ENCODE measurements at places on chromosomes 12 and 14.

DNA sequence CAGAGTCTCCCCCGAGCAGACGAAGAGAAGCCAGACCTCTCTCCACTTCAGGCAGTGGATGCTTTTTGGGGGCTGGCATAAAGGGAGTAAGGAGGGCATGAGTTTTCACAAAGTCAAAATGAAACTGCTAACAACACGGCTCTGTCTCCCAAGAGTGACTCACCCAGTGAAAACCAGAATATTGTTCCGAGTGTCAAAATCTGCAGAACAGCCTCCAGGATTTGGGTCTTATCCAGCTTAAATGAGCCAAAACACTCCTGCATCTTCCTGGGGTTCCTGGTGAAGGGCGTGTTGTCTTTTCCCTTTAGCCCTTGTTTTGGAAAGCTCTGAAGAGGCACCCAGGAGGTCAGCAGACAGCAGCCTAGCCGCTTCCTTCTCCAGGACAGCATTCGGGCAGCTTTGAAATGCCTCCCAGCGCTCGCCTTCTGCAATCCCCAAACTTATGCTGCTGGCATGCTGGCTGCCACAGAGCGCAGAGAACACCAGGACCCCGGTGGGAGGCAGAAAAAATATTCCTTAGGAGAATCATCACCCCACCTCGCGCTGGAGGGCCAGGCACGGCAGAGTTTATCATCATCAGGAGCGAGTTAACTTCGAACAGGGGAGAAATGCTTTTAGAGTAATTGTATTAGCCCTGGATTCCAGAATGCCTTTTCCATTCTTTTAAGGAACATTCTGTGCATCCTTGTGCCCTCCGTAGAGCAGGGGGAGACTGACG is 117.7 kb upstream of the NCOR2 start:
- no peak for DNase-seq

- DNase-seq, result no peak
These were observed 330.4 kb downstream of the MED13L start for GRCh38 chr12:115946867-115947695.

DNA sequence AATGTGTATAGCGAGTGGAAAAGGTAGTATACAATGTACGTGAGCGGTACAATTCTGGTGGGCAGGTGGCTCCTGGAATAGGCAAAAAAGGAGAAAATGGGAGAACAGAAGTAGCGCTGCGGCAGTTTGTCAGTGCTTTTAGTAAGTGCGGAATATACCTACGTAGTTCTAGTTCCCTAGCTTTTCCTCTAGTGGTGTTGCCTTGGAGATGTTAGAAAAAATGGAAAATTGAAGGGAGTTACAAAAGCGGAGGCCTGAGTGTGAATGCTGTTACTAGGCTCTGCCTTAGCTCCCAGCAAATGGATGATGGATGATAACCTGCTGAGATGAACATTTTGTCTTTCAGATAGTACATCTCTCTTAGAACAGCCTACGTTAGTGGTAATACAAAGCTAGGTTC is 1.1 kb downstream of the TTC8 start:
- no peak for DNase-seq

GRCh38 chr12:108605000-108605689 is 7.3 kb upstream of the TMEM119 start:
- no peak for DNase-seq

- no peak for DNase-seq
These were observed 325.5 kb downstream of the RAD51B start for GRCh38 chr14:68145036-68145435.

- DNase-seq, result no peak
These were observed 84.2 kb downstream of the GCH1 start for GRCh38 chr14:54818201-54819133.

DNA sequence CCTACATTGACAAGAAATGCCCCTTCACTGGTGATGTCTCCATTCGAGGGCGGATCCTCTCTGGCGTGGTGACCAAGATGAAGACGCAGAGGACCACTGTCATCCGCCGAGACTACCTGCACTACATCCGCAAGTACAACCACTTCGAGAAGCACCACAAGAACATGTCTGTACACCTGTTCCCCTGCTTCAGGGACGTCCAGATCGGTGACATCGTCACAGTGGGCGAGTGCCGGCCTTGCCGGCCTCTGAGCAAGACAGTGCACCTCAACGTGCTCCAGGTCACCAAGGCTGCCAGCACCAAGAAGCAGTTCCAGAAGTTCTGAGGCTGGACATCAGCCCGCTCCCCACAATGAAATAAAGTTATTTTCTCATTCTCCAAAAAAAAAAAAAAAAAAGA is 2.8 kb downstream of the GOLGA3 start:
- no peak for DNase-seq

Data from T-cell (primary cell).